ENCODE measurements at places on chromosomes 7 and 10. TPM values are rescaled to one million over a fixed set of nuclear protein-coding genes. Genes with fewer than 3 reads are reported as not detected.

DNA sequence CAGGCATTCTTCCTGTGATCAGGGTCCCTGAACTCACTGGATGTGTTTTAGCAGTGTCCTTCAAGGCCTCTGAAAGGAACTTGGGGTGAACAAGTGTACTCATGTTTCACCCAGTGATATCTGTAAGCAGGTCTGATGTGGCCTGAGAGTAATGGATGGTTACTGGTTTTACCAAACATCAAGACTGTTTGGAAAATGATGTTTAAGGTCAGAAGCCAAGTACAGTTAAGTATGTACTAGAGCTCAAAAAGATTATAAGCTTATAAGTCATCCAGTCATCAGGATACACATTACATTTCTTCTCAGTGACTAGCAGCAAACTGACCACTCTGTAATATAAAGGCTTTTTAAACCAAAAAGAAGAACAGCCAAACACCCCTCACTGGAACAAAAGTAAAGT, 79.8 kb upstream of the PTN start:
- DNase-seq = no peak

GRCh38 chr7:129689995-129690581, 78.6 kb downstream of the NRF1 start:
- no peak for DNase-seq

- no peak for DNase-seq
These were observed 14.1 kb downstream of the ZMIZ1 start for GRCh38 chr10:79082631-79083596.

GRCh38 chr10:115696747-115697146, 576.3 kb downstream of the GFRA1 start:
- DNase-seq = no peak

DNA sequence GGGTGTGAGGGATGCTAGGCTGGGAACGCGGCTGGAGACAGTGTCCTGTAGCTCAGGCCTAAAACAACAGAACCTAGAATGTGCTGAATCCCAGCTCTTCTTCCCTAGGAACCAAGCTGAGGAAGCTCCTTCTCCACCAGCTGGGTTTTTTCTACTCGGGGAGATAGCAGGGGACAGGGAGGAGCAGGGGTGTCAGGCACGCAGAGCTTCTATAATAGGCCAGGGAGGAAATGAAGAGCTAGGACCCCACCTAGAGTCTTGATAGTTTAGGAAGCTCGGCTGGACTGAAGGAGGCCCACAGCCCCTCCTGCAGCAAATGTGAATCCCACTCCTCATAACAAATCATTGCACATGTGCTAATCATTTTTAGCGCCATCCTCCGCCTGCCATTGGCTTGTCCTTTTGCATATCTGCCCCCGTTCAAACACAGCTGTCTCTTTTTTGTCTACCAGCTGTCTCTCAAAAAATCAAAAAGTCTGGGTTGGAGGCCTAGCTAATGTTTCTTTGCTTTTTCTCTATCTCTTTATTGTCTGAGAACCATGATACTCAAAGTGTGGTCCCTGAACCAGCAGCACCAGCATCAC, 24.1 kb upstream of the FAM180A start:
- DNase-seq = no peak

GRCh38 chr7:13032576-13032975, 345.1 kb downstream of the ARL4A start:
- DNase-seq = no peak

Gene ASIC3
- total RNA-seq = 2.9 TPM

Gene NCAPG2
- total RNA-seq = 6.6 TPM
